ENCODE measurements at places on chromosomes 6 and 20.
A peak's percentile ranks its signal among the peaks of the same experiment; 100 is the strongest.

GRCh38 chr6:17971128-17972073 is 16.0 kb downstream of the KIF13A start:
- DNase-seq, result no peak

DNA sequence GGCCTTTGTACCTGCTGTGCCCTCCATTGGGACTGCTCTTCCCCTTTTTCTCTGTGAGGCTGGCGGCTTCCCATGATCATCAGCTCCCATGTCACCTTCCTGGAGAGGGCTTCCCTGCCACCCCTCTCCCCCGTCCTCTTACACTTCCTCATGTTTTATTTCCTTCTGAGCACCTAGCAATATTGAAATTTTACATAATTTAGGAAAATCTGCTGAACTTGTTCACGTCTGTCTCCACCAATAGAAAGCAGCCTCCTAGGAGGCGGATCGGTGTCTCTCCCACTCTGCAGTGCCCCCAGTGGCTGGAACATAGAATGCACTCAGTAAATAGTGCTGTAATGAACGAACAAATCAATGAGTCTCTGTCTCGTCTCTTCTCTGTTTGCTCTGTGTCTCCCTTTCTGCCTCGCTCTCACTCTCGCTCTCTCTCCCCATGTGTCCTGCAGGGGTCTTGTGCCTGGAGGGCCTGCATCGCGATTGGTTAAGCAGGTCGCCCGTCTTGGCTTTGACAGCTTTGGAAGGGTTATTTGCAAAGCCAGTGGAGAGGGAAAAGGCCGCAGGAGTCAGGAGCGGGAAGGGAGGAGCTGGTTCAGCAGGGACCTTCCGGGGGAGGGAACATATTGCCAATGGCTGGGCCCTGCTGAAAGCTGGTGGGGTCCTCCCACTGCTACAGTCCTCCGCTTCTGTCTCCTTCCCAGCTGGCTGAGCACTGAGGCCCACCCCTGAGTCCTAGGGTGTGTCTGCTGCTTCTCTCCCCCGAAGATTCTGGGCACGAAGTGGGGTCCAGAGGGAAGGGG is 12.1 kb upstream of the OCSTAMP start:
- peak; percentile 44 for DNase-seq

- no peak for DNase-seq
These were observed 63.9 kb downstream of the PDE10A start for GRCh38 chr6:165599121-165599520.

DNA sequence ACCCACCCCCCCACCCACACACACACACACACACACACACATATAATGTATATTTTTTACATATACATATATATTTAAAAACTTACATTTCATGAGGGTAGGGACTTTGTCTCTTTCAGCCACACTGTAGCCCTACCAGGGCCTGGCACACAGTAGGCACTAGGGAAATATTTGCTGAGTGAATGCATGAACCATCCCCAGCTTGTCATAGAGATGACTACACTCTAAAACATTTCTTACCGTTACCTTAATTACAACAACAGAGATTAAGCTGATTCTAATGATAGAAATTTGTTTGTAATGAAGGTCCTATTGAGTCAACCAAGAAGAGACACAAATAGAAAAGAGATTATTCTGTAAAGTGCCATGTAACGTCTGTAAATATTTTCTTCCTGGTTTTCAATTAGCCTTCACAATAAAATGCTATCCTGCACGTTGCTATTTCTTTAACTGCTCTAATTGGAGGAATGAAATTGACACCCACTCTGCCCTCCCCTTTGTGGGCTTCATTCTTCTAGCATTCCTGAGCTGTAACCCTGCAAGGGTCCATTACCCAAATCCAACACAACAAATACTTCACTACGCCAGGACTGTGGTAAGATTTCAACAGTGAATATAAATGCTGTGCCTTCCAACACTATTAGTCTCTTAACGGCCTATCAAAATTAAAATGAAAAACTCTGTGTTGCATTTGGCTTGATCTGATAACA is 30.8 kb downstream of the SIM1 start:
- DNase-seq, result no peak

DNA sequence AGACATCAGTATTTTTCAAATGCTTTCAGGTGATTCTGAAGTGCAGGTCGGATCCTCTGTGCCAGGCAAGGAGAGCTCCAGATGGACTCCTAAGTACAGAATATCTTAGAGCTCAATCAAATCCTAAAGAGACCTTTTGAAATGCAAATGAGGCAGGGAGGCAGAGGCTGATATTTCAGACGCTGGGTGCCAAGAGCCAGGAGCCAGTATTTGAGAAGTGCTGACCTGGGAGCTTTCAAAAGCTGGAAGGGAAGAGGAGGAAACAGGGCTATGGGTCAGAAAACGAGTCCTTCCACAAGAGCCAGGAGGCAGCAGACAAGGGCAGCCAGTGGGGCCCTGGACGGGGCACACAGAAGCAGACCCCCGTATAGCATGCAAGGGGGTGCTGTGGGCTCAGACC is 46.1 kb upstream of the DSN1 start:
- no peak for DNase-seq

DNA sequence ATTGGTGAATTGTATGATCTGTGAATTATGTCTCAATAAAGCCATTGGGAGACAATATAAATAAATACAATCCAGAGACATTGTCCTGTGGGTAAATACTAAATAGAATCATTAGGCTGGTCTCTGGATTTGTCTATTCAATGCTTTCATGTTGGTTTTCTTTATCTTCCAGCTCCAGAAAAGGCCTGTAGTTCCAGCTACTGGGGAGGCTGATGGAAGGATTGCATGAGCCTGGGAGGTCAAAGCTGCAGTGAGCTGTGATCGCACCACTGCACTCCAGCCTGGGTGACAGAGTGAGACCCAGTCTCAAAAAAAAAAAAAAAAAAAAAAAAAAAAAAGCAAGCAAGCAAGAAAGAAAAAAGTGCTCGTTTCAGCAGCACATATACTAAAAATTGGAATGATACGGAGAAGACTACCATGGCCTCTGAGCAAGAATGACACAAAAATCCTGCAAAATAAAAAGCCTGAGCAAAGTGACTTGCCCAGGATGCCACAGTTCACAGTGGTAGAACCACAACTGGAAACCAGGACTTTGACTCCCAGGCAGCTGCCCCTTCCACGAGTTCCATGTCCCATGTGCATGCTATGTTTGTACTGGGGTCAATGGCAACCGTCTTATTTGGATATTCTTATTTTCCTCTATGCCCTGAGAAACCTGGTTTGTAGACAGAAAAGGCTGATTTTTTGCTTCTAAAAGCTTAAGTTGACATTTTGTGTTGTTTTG is 33.6 kb upstream of the GMPR start:
- no peak for DNase-seq

DNA sequence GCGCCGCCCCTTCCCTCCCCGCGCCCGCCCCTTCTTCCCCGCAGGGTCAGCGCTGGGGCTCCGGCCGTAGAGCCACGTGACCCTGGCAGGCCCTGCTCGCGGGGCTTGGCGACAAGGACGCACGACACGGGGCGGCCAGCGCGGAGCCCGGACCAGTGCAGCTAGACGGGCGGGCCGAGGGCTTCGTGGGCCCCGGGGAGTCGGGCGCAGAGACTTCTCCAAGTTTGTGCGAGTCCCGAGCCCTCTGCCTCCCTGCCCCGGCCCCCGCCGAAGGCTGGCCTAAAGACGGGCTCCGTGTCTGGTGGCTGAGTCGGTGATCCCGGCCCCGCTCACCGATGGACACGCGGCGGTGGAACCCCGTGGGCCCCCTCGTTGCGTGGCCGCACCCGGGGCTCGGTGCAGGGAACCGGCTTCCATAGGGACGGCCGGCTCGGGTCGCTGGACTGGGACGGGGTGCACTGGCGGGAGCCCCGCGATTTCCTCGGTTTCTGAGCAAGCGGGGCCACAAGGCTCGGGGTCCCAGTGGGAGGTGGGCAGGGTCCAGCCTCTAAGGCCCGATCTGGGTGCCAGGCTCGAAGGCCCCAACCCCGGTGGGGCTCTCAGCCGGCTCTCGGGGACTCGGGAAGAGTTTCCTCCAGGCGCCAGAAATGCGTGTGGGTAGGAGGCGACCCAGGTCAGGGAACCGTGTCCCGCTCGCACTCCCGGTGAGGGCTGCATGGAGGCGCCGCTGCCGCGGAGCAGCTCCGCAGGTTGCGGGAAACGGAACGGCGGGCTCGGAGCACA is 452 bp upstream of the GATA5 start:
- no peak for DNase-seq

- DNase-seq, result no peak
These were observed 675 bp downstream of the DSTN start for GRCh38 chr20:17570347-17571152.

- DNase-seq, result no peak
These were observed 45.3 kb upstream of the ZNF184 start for GRCh38 chr6:27517928-27518787.

GRCh38 chr6:36383606-36384005 is 3.9 kb downstream of the ETV7 start:
- DNase-seq, result no peak

DNA sequence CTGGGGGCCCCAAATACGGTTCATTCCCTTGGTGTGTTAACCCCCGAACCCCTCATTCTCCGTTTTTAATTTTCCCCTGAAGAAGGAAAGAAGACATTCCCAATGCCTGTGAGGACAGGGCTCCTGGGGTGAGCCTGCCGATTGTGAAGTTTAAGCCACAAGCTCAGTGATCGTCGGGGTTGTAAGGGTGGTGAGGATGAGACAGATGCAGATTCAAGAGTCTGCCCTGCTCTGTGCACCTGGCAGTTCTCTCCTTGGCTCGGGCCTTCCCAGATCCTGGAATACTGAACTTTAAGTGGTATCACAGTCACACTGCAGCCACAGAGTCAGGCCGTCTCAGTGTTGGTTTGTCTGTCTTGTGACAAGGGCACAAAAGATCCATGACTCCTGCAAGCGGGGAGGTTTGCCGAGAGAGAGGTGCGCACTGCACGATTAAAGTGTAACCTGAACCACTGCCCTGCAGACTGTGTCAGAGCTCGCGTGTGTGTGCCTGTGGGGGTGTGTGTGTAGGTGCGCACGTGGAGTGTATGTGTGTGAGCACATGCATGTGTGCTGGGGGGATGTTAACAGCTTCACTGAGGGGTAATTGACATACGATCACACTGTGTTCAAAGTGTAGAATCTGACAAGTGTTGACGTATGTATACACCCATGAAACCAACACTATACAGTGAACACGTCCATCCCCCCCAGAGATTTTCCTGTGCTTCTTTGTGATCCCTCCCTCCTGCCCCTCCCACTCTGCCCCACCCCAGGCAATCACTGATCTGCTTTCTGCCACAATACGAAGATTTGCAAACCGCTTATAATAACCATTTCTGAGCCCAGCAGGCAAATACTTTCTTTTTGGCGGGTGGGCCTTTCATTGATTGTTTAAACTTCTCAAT is 38.9 kb downstream of the RPP40 start:
- no peak for DNase-seq

GRCh38 chr6:114087496-114087895 is 116.5 kb upstream of the HDAC2 start:
- DNase-seq, result no peak

GRCh38 chr6:153437193-153437592 is 306.1 kb upstream of the RGS17 start:
- no peak for DNase-seq

DNA sequence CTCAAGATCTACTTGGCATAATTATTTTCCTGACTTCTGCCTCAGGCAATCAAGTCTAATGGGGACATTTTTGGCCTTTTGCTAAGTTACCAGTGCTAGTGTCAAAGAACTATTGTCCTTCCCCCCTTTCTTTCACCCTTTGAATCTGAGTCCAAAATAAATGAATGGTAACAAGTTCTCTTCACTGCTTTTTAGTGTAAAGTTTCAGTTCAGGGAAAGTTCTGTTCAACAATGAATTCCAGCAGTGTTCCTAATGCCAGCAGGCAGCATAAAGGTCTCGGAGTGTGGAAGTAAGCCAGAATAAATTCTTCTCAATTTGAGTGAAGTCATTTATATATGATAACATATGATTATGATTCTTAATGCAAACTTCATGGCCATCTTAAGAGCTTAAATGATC is 20.8 kb upstream of the TSPYL1 start:
- DNase-seq, result no peak

- no peak for DNase-seq
These were observed 92.5 kb upstream of the SUPT3H start for GRCh38 chr6:45470131-45470738.

- no peak for DNase-seq
These were observed 1246.0 kb upstream of the CITED2 start for GRCh38 chr6:140620496-140620895.

DNA sequence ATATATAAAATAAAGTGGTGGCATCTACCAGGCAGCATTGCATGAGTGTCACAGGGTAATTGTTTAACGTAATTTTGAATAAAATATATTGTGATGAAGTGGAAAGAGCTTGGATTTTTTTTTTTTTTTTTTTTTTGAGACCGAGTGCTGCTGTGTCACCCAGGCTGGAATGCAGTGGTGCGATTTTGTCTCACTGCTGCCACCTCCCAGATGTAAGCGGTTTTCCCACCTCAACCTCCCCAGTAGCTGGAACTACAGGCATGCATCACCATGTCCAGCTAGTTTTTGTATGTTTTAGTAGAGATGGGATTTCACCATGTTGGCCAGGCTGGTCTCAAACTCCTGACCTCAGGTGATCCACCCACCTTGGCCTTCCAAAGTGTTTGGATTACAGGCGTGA is 81.1 kb upstream of the SMIM8 start:
- DNase-seq, result no peak

DNA sequence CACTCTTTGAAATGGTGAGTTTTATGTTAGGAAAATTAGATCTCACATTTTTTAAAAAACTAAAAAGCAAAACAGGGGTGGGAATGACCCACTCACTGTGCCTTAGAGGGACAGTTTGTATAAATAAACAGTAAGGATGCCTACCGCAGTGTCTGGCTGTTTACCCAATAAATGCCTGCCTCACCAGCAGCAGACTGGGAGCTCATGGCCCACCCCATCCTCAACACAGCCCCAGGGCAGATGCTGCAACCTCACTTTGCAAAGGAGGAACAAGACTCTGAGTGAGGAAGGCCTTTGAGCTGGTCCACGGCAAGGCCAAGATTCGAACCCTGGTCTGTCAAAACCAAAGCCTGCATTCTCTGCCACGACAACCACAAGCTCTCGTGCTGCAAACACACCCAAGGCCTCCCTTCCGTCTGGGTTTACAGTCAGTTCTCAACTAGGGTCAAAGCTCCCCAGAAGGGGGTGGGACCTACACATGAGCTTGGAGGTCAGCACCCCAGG is 77.8 kb downstream of the BMP7 start:
- no peak for DNase-seq

DNA sequence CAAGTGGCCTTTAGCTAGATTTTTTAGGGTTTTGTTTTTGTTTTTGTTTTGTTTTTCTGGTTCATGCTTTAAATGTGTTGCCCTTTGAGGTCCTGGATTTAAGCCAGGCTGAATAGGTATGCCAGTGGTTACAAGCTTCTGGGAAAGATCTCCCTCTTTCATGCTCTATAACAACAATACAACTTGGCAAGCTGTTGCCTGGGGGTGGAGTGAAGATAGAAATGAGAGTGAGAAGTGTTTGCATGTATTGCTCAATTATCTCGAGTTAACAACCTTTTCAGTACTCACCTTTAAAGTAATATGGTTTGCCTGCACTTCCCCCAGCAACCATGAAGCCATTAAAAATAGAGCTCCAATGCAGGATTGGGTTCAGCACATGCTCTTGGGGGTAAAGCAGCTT is 19.2 kb upstream of the HAO1 start:
- no peak for DNase-seq
